ENCODE measurements at places on chromosomes 4 and X. TPM values are rescaled to one million over a fixed set of nuclear protein-coding genes. Genes with fewer than 3 reads are reported as not detected.

SATL1 gene
- not detected for polyA plus RNA-seq

OTC gene
- polyA plus RNA-seq: not detected

TIGD2 gene
- polyA plus RNA-seq: 1.1 TPM

PKD2 gene
- 6.6 TPM for polyA plus RNA-seq

OTUD6A gene
- polyA plus RNA-seq: not detected

AKAP4 gene
- polyA plus RNA-seq: not detected

FAM47E gene
- 3.2 TPM for polyA plus RNA-seq

DNA sequence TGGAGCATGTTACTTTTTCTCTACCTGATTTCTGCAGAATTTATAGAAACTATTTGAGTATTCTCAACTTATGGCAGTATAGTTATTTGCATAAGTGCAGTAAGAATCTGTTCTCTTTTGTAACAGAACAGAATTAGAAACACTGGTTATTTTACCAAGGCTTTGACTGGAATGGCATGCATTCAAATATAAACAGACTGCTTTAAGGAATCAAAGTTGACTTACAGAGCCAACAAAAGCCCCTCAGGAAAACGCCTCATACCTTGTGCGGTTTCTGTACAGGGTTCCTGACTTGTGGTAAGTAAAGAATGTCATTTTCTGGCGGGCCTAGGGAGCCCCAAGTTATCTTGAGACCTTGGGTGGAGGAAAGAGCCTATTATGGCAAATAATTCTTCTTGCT lies 97.1 kb downstream of the GPR143 start:
- no peak for DNase-seq

DNA sequence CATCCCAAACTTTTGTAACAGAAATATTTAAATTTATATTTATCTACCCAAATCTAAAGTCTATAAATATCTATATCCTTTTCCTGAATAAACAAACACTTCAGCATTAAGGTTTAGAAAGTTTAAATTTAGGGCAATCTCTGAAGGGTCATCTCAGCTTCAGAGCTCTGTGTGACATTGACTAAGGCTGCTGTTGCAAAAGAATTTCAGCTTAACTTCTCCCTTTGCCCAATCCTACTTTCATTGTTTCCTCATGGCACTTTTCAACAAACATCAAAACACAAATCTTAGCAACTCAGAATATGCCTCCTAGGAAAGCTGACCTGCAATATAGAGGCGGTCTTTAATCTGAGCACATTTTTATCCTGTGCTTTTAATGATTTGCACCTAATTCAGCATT lies 79.7 kb upstream of the BANK1 start:
- DNase-seq: no peak

DNA sequence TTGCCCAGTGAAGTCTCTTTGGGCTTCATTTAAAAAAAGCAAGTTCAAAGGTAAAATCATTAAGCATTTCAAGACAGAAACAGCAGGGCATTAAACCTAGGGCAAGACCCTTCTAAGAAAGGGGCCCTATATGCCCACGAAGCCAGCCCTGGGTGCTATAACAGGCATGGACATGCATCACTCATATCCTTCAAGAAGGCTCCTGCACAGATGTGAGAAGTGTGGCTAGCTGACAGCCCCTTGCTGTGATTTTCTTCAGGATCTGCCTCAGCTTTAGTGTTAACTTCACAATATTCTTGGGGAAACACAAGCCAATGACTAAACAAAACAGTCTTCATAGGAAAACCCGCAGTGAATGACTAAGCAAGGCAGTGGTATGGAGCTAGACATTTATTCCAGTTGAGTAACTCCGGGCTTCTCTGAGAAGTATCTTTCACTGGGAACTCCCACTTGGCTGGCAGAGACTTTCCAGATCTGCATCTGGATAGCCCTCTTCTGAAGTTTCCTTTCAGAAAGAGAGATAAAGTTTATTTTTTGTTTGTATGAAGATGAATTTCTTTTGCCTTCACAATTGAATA lies 11.9 kb upstream of the MAOA start:
- DNase-seq: no peak

- DNase-seq: peak; percentile 16
These were observed 120.2 kb upstream of the PJA1 start for GRCh38 chrX:69285401-69285877.

GRCh38 chr4:100240008-100240407 lies 49.7 kb upstream of the DDIT4L start:
- peak; percentile 15 for DNase-seq

DNA sequence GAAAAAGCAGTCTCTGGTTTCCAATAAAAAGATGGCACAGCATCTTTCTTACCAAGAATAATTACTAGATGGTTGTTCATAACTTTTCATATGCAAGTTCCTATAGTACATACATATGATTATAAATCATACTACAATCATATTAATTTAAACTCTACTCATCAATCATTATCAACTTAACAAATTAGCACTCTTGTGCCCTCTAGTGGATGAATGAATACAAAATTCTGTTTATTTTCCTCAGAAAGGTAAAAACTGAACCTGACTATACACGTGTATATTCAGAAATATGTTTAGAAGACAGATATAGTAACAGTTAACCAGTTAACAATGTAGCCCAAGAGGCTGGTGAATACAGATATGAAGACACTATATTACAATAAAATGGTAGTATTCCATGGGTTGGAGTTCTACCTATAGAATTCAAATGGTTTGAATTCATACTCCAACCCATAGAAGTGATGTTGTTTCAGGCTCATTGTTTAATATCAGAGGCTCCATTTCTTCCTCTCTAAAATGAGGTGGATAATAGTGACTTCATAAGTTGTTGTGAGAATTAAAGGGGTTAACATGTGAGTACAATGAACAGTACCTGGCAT lies 100.0 kb downstream of the ADAMTS3 start:
- no peak for DNase-seq

GRCh38 chrX:118062817-118063615 lies 53.6 kb downstream of the KLHL13 start:
- DNase-seq: no peak

GRCh38 chr4:135917011-135917410 lies 1615.3 kb downstream of the PCDH18 start:
- no peak for DNase-seq

DNA sequence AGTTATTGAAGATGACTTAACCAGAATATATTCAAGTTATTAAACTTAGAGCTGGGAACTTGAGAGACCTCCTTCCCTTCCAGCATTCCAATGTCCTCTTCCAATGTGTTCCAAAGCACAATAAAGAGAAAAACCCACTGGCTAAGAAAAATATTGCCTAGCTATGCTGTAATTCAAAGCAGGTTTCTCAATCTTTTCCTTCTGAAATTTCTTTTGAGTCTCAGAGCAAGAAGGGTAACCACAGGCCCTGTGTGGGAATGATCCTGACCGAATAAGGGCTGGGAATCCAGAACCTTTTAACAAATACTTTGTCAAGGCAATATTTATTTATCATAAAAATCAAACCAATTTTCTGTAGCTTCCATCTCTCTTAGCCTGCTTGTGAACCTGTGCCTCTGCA lies 150.7 kb upstream of the SFRP2 start:
- DNase-seq: no peak

DNA sequence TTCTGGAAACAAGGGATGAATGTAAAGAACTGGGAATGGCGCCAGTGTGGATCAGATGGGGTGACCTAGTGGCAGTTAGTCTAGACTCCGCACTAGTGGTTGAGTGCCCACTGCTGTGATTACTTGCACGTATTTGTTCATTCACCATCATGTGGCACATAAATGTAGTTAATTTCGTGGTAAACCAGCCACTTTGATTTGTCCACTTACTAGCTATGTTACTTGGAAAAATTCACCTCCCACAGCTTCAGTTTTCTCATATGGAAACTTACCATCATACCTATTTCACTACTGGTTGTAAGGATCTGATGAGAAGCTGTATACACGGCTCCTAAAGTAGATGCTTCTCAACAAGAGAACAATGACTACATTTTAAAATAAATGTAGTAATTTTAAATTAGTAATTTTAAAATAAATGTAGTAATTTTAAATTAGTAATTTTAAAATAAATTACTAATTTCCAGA lies 394 bp upstream of the DYNLT3 start:
- no peak for DNase-seq

DNA sequence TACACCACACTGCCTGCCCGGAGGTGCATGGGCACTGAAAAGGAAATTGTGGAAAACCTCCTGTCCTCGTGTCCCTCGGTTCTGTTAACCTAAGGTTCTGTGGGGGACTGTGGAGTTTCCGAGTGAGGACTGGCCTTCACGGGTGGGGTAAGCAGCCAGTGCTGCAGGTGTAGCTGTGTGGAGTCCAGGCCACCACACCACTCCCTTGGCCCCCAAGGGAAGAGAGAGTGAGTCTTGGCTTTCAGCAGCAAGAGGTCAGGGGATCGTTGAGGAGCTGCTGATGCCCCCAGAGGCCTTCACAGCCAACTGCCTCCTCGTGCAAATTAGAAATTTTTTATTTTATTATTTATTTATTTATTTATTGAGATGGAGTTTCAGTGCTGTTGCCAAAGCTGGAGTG lies 20.4 kb downstream of the BEND4 start:
- DNase-seq: no peak

GRCh38 chr4:4818415-4819212 lies 40.9 kb upstream of the MSX1 start:
- no peak for DNase-seq

DNA sequence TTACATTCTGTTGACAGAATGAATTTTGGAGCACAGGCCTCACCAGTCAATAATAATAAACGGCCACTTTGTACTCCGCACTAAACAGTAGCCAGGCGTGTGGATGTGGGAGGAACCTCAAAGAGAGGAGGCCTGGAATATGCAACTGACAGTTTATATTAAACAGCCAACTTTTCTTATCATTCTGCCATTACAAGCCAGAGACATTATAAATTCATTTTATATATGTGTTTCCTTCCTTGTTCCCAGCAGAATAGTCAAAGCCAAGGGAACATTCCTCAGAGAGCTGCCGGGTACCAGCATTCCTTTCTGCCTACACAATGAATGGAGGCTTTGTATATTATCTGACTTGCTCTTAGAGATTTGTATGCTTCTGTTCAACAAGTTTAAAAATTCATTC lies 436.5 kb upstream of the FTHL17 start:
- DNase-seq: no peak

Measured in heart left ventricle (tissue), 16 donors.